Peyer's patch (tissue), 4 donors: ENCODE measurements at places on chromosomes 1 and 21. TPM values are rescaled to one million over a fixed set of nuclear protein-coding genes. Genes with fewer than 3 reads are reported as not detected.
A peak's percentile ranks its signal among the peaks of the same experiment; 100 is the strongest.

GRCh38 chr1:18200136-18200717, 92.6 kb downstream of the IGSF21 start:
- no peaks in the 10 kb centered on the region for H3K27me3 ChIP-seq
- DNase-seq: no peak
- no peaks in the 10 kb centered on the region for H3K4me1 ChIP-seq
- H3K4me3 ChIP-seq: no peak overlapping the region

- H3K27me3 ChIP-seq: no peaks in the 10 kb centered on the region
- H3K4me3 ChIP-seq: no peak overlapping the region
- H3K27ac ChIP-seq: no peak overlapping the region
- no peaks in the 10 kb centered on the region for H3K36me3 ChIP-seq
- no peak for DNase-seq
Observed at GRCh38 chr1:109570414-109570813, 22.0 kb downstream of the GNAI3 start.

GRCh38 chr1:183958958-183959357, 78.6 kb downstream of the COLGALT2 start:
- no peak overlapping the region for H3K4me3 ChIP-seq
- DNase-seq: no peak
- H3K36me3 ChIP-seq: no peaks in the 10 kb centered on the region

GRCh38 chr1:9317072-9317471, 24.4 kb downstream of the SPSB1 start:
- no peaks in the 10 kb centered on the region for H3K36me3 ChIP-seq
- no peak overlapping the region for H3K4me3 ChIP-seq
- H3K4me1 ChIP-seq: peaks cover 20% of the 10 kb centered on the region
- H3K27ac ChIP-seq: peak overlapping the region; percentile 52
- DNase-seq: no peak

Gene FCGR1A
- total RNA-seq: not detected

Gene SLAMF7
- 2.5 TPM for total RNA-seq

Gene RNU1-2
- under 0.01 TPM for total RNA-seq

Gene MAP3K21
- 14.9 TPM for total RNA-seq
